NCI-H1105 treated with DMSO at 0.1 percent for 48 hours (cell line): ENCODE measurements at places on chromosomes 1 and 21.

DNA sequence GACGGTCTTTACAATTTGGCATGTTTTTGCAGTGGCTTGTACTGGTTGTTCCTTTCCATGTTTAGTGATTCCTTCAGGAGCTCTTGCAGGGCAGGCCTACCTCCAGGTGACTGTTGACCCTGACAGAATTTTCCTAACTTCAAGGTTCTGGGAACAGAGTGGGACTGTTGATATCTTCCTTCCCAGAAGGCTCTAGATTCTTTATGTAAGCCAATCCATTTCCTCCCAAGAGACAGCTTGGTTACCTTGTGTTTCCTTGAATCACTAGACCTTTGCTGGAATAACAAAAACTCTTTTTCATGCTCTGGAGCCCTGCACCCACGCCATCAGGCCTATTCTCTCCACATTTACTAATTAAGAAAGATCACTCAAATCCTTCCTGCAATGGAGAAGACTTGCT is 67.0 kb downstream of the C21orf91 start:
- DNase-seq = no peak

DNA sequence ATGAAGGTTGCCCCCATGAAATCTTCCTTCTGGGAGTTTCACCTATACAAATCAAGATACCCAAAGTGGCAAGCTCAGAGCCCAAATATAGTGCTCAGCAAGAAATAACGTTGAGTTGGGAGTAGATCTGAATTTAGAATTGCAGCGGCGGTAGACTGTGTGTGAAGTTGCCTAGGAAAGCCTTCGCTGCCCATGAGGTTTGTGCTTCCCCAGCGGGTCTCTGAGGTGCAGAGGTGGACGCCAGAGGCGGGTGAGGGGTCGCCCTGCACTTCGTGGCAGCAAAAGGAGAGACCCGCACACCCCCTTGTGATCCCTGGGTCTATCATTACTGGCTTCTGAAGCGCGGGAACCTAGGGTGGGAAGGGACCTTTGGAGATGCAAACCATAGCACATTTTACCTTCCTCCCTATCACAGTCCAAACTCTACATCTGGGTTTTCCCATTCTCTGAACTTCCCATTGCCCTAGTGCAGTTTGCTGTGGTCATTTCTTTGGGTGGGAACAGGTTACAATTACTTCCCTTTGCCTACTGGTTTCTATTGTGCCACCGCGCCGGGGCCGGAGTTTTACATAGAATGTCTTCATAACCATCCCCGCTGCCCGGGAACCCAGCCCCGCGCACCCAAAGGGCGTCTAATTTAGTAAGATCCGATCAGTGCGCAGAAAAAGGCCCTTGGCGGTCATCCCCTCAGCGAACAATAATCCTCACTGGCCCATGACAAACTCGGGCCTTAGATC is 5.2 kb downstream of the TBX15 start:
- DNase-seq = no peak

GRCh38 chr21:44766014-44766817 is 35.4 kb downstream of the UBE2G2 start:
- no peak for DNase-seq

GRCh38 chr1:168368131-168368530 is 87.5 kb downstream of the TBX19 start:
- no peak for DNase-seq

- DNase-seq = peak; percentile 87
These were observed at the start of gene PROX1 for GRCh38 chr1:213987927-213988506. TSS of gene PROX1 (plus strand) at chr1:213987973. CDS start at chr1:213996536, 8,563 bp downstream.

DNA sequence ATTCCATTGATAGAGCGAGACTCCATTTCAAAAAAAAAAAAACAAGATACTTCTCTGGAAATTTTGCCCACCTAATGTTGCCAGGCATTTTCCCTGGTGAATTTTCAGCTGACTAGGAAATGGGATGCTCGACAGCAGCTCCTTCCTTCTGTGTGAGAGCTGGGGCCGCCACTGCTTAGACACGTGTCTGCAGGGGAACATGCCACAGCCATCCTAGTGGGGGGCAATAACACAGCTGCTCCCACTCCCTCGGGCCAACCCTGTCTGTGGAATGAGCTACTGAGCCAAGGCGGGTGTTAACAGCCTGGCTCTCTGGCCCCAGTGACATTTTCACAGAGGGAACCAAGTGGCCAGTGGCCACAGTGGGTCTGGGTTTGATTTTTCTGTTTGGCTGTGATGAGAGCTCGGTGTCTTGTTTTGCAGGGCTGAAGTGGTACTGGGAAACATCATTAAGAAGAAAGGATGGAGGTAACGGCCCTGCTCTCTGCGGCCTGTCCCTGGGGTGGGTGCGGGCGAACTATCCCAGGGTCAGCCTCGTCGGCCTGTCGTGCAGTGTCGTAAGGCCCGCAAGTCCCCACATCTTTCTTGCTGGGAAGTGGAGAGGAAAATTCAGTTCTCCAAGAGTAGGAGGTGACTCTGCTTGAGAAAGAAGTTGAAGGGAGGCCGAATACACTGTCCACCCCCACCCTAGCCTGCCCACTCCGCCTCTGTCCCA is 39.2 kb downstream of the KCNAB2 start:
- no peak for DNase-seq

GRCh38 chr1:230025686-230026085 is 41.4 kb upstream of the GALNT2 start:
- DNase-seq = no peak

DNA sequence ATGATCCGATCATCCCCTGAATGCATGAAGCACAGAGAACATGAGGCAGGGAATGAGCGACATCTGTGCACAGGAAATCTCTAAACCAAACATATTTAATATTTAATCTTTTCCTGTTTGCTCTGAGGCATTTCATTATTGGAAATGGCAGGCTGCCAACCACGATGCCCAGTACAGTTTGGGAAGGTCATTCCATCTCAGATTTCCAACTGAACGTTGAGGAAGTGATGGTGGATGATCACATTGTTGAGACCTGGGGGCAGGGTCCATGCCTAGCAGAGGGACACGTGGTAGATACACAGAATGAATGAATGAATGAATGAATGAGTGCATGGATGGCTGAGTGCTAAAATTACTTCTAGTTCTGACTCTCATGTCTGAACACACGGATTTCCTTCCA is 15.9 kb upstream of the FASLG start:
- DNase-seq = no peak

DNA sequence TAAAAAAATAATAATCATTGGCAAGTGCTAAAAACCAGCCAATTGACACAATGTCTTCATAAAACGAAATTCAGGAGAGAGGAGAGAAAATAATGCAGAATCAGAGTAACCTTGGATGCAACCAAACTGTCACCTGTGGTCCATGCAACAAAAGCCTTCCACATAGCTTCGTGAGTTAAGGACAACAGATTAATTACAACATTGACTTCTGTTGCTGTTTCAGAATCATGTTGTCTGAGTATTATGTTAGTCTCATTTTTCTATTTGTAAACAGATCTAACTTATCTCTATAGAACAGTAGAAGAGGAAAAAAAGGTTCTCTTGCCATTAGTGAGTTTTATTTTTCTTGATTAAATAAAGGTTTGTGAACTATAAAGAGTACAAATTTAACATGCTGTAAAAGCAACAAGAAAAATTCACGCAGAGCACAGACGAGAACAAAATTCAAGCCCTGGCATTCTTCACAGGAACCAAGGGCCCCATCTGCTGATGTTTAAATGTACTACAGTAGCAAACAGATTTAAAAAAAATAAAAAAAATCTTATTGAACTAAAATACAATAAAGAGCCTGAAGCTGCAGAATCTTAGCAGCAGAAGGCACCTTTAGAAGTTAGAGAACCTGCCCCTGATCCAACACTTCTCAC is 381.1 kb upstream of the PKN2 start:
- peak; percentile 13 for DNase-seq

GRCh38 chr21:34915364-34915841 is 133.7 kb downstream of the RUNX1 start:
- DNase-seq = no peak

DNA sequence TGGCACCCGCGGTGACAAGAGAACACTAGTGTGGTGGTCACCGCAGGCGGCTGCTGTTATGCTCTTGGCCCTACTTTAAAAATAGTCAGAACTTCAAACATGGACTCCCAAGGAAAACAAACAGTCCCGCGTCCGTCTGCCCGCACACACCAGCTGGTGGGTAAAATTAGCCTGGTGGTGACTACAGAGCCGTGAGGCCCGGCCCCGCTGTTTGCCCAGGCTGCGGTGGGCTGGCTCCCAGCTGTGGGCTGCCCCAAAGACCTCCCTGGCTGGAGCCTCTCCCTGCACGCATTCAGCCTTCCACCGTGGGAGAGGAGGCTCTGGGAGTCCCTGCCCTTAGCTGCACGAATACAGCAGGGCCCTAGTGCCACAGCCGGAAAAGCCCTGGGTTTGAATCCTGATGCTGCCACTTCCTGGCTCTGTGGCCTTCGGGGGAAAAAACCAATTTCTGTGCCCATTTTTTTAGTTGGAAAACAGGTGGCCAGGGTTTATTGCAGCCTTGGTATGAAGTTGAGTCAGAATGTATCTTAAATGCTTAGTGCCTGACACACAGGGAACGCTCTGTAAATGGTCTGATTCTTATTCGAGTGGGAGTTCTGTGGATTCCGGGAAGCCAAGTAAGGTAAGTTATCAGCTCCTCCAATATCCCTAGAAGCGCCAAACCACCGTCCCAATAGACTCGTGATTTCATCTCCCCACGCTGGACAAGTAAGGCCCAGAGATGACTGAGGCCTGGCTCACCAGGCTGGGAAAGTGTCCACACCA is 58.2 kb downstream of the ALPL start:
- DNase-seq = no peak

DNA sequence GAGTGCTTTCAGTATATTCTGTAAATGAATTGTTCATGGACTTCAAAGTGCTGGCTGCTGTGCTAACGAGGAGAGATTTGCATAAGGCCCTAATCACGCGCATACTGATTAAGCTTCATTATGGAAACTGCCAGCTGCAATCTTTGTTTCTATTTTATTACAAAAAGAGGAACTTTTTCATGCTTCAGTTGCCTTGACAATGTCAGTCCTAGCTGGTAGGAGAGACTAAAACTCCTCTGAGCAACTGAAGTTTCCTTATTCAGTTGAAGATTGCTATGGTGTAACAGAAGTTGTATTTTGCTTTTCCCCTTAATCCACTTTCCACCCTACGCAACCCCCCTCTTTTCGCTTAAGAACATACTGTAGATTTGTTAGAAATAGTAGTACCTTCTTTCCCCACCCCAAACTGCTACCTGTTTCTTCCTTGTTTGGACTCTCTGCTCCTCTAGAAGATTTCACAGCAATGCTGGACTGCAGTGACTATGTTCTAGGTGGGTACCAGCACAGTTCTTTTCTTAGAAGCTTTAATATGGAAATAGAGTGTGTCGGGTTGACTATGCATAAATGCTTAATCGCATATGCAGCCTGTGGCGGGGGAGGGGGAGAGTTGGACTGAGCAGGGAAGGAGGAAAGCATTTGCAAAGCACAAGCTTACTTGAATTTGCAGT is 108.3 kb downstream of the POU2F1 start:
- DNase-seq = no peak

DNA sequence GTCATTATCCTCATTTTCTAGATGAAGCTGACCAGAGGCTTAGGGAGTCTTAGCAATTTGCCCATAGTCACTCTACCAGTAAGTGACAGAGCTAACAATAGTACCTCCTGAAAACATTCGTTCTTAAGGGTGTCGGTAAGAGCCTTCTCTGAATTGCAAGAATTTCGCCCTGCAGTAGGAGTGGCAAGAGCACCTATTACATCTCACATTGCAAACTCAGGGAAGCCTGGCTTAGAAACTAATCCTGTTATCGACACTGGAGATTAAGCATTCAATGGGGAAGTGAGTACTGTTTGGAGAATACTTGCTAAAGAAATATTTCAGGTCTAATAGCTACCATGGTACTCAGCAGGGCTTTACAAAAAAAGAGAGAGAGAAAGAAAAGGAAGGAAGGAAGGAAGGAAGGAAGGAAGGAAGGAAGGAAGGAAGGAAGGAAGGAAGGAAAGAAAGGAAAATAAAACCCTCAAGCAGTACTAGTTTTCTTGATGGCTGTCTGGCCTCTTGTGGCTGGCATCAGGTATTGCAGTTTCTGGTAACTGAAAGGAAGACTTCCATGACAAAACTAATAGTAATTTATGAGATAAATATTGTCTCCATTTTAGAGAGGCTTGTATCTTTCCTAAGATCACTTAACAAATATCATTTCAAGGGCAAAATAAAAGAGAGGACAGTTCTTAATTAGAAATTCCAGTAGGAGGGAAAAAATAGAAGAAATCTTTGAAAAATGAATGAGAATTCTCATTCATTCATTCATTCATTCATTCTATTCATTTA is 10.4 kb downstream of the C1orf226 start:
- DNase-seq = peak; percentile 53

DNA sequence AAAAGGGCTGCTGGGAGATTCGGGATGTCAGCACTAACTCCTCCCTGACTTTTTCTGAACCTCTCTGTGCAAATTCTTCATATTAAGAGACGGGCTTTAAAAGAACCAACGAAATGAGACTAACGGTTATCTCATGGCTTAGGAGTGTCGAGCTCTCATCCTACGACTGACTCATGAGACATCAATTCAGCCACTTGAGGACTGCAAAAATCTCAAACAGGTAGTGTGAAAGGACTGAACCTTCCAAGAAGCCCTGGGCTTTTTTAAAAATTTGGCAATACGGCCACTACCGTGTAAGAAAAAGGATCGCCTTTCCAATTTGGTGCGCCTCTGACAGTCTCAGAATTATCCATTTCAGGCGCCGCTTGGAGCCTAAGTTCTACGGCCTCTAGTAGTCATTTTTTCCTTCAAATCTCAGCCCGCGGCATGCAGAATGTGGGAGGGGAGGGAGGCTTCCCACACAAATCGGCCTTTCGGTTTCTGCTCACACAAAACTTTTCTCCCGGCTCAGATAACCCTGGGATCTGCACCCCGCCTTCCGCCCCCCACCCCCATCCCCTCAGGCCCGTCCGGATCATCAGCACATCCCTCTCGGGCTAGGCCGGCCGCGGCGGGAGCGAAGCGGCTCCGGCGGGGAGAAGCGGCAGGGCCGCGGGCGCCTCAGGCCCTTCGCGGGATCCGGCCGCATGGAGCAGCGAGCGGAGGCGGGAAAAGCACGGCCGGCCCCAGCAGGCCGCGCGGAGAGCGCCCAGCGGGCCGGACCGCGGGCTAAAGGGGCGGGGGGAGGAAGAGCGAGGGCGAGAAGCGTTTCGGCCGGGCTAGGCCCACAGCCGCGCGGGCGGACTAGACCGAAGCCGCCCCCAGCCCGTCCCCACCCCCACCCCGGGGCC is 618 bp downstream of the HNRNPR start:
- DNase-seq = peak; percentile 30

- no peak for DNase-seq
These were observed 81.9 kb downstream of the GALNT2 start for GRCh38 chr1:230148768-230149469.
